ENCODE measurements at places on chromosomes 7 and 10. TPM values are rescaled to one million over a fixed set of nuclear protein-coding genes. Genes with fewer than 3 reads are reported as not detected.

GRCh38 chr7:50533866-50534265 is 31.3 kb downstream of the DDC start:
- no peak for DNase-seq

DNA sequence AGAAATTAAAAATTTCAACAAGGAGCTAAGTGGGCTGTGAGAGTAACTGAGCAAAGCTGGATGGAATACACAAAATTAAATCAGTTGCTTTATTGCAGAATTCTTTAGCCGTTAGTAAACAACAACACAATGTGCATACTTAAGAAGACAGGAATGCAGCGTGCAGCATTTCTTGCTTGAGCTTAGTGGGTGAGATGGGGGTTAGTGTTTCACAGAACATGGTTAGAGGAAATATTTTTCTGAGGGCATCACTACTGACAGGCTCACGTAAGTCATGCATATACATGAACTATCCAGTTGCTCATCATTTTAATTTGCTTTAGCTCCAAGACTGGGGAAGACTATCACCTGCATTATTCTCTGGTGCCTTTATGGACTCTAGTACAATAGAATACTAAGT is 80.8 kb downstream of the CD36 start:
- no peak for DNase-seq

- no peak for DNase-seq
Measured at GRCh38 chr7:134654104-134654775, 7.6 kb downstream of the BPGM start.

DNA sequence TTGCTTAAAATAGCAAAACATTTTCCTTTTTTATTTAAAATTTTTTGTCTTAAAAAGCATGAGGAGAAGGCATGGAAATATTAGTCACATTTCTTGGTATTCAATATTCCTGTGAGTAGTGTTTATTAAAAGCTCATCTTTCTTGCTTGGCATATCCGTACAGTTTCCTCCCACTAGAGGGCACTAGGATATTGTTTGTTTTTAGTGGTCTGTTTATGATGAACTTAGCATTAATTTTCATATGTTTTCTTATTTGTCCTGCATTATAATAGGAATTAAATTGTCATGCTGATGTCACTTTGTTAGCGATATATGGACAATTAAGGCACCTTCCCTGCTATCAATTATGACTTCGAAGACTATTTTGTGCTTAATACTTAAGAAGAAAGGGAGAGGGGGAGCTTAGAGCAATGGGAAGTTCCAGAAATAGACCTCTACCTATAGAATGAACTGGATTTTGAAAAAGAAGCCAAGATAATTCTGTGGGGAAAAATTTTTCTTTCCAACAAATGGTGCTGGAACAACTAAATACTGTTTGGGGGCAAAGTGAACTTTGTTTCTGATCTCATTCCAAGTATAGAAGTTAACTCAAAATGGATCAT is 91.0 kb upstream of the STRIP2 start:
- no peak for DNase-seq

GRCh38 chr7:52711951-52712350 is 323.5 kb upstream of the POM121L12 start:
- DNase-seq: no peak

GRCh38 chr7:110104243-110104642 is 986.7 kb upstream of the LRRN3 start:
- DNase-seq: no peak

DNA sequence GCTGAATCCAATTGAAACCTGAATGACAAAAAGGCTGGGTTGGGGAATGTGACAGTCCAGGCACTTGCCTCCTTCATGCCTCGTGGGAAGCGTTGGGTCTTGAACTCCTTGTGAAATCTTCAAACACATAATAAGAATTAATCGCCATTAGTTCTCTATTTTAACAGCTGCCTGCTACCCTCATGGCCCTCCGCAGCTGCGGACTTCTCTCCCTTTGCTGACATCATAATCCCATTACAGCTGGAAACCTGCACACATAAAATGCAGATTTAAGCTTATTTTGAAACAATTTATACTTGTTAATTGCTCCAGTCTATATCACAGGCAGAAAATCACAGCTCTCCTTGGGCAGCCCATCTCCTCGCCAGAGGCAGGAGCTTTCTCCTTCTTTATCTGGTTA is 403.0 kb upstream of the MKI67 start:
- no peak for DNase-seq

DNA sequence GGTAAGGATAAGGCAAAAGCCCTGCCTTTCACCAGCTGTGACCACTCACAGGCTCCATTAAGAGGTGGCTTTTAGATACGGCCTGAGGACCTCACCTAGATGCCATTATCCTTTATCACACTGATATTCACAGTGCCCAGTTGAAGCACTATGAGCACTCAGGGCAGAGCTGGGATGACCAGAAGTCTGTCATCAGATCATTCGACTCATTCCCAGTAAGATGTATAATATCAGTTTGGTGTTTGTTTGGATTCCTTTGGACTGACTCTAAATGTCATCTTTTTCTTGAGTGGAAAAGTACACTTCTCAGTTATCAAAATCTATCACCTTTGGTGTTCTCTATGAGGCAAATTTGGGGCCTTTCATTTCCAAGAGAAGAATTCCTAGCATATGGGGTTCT is 18.7 kb downstream of the CCDC136 start:
- DNase-seq: no peak

- no peak for DNase-seq
Measured at GRCh38 chr10:101397140-101397539, 43.2 kb downstream of the BTRC start.

GRCh38 chr10:131770946-131771633 is 129.7 kb upstream of the PPP2R2D start:
- DNase-seq: no peak

DNA sequence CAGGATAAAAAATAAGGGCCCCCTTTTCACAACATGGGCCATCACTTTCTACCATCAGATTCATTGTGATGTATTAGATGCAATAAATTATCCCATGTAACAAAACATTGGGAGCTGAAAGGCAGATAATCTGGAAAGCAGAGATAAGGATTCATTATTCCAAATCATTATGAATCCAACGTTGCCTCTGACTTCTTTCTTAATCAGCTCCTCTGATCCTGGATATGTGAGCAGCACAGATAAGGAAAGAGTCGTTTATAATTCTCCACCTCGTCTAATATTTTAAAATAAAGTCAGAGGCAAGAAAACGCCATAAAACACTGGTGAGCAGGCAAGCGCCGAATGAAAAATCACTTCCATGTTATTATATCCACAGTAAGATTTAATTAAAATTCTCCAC is 13.8 kb upstream of the GATA3 start:
- no peak for DNase-seq

- no peak for DNase-seq
Measured at GRCh38 chr10:54772468-54773122, 28.4 kb downstream of the PCDH15 start.

- no peak for DNase-seq
Measured at GRCh38 chr10:60433684-60434083, 44.0 kb upstream of the ANK3 start.

DNA sequence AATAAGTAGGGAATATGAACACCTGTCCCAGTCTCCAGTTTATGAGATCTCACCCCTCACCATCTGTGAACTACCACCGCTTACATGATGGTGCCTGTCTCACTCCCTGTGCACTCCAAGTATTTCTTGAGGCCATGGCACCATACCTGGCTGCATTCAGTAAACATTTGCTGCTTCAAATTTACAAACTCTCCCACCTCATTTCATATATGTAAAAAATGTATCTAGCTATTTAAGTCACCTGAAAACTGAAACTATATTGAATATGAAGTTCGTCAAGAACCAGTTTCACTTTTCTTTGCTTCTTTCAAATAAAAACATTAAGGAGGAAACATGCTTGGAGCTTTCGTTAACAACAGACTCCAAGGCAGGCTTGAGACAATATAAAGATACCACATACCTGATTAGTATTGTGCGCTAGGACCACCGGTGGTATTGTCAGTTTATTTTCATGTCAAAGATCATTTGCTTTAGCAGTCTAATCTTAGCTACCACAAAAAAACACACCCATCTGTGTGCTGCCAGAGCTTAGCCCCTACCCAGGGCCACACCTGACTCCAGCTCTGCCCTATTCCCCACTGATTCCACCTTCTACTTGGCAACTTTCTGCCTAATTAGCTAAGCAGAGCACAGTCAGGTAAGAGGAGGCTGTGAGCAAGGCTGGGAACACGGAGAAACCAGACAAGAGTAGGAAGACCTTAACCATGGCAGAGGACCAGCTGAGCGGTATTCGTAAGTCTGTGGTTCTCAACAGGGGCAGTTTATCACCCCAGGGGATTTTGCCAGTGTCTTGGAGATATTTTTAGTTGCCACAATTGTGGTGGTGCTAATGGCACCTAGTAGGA is 92.0 kb downstream of the ZFAND4 start:
- no peak for DNase-seq

GRCh38 chr10:51377932-51378599 is 303.8 kb downstream of the PRKG1 start:
- DNase-seq: no peak

DNA sequence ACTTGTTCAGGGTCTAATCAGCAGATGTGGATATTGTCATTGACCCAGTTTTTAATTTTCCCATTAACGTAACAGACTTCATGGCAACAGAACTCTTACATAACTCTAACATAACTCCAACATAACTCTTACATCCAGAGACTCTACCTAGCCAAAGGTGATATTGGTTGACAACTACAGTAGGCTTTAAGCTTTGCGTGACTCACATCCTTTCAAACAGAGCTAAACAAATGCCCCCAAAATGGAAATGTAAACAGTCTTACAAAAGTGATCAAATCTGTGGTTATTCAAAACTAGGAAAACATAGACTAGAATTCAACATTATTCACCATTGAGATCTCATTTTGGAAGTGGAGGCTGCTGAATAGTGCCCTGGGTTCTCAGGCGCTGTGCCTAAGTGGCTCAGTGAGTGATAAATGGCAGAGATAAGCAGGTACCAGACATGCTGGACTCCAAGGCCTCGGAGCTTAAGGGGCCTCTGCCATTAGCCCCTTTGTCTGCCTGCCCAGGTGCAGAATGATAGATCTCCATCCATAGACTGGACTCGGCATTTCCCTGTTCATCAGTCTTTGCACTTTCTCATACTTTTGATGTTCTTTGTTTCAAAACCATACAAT is 34.3 kb upstream of the BTBD16 start:
- no peak for DNase-seq

- DNase-seq: no peak
Measured at GRCh38 chr7:98423043-98423442, 22.2 kb upstream of the BAIAP2L1 start.

DNA sequence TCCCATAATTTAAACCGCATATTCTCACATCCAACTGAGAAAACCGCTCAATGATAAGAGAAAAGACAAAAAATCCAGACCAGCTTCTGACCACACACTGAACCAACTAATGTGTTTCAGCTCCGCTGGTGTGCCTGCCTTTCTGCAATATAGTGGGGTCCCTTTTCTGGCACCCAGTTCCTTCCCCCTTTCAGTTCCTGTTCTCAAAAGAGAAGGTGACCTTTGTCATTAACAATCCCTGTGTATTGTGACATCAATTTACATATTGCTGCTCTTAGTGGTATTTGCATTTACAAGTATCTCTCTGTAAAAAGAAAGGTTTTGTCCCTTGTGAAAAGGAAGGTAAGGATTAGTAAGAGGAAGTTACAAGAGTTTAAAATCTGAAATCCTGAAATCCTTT is 1.4 kb downstream of the PPP1R17 start:
- no peak for DNase-seq

DNA sequence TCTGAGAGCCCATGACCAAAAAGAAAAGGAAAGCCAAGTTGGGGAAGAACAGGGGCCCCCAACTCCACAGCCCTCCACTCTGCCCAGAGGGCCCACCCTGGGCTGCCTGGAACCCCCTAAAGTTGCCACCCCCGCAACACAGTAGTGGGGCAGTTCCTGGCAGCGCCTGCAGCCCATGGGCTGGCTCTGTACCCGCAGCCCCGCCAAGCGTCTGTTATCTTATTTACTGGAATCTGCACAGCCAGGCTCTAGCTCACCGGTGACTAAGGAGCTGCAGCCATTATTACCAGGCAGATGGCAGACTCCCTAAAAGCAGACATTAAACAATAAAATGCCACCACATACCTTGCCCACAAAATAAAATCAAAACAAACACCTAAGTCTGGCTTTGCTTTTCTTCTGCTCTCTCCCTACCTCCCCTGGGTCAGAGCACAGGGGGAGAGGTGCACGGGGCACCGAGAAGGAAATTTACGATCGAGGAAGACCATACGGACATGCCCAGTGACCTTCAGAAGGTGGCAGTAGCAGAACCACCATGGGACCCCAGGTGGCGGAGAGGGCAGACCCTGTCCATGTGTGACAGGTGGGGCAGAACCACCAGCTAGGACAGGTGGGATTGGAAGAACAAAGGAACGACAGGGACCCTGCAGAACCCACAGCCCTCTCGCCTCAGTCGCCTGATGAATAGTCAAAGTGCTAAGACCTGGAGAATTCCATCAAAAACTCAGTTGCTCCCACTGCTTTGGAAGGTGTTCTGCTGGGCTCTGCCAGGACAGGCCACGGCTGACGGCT is 66.3 kb downstream of the PRKAG2 start:
- DNase-seq: no peak

DNA sequence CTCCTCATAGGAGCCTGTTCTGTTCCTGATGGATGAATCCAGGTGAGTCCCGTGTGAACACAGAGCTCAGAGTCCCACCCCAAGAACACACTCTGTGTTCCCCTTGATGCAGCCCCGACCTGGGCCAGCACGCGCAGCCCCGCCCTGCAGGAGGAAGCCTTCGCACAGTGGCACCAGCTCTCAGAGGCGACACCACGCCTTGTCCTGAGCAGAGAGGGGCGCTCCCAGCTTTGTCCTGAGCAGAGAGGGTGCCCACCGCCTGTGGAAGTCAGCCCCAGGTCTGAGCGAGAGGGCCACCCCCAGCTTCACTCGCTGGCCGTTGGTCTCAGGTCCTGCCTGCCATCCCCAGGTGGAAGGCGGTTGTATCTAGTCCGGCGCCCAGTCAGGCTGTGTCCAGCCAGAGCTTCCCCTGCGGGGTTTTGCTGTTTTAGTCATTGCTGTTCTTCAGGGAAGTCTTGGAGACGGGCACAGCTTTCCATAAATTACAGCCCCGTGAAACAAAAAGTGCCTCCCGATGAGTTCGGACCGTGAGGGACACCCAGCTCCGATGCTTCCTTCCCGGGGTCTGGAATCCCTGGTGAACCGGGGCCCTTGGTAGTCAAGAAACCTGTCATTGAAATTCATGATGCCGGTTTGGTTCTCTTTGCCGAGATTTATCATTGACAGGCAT is 43.6 kb downstream of the NKX6-2 start:
- DNase-seq: no peak

ELMO1 gene
- total RNA-seq: 9.8 TPM

COL28A1 gene
- 2.2 TPM for total RNA-seq

ZNF282 gene
- 20.6 TPM for total RNA-seq

CHRM2 gene
- total RNA-seq: 0.47 TPM

NEUROD6 gene
- not detected for total RNA-seq

MUC3A gene
- not detected for total RNA-seq

ZSCAN25 gene
- 46.1 TPM for total RNA-seq

NHLRC2 gene
- 35.3 TPM for total RNA-seq

BRAT1 gene
- 53.7 TPM for total RNA-seq

LRRC4 gene
- 0.57 TPM for total RNA-seq

DPP6 gene
- total RNA-seq: 0.30 TPM

MMD2 gene
- not detected for total RNA-seq

TYW1B gene
- total RNA-seq: 5.5 TPM
